ENCODE measurements at places on chromosomes 2 and 18.

- no peak for DNase-seq
Observed at GRCh38 chr2:150997702-150998440, 263.8 kb downstream of the RBM43 start.

DNA sequence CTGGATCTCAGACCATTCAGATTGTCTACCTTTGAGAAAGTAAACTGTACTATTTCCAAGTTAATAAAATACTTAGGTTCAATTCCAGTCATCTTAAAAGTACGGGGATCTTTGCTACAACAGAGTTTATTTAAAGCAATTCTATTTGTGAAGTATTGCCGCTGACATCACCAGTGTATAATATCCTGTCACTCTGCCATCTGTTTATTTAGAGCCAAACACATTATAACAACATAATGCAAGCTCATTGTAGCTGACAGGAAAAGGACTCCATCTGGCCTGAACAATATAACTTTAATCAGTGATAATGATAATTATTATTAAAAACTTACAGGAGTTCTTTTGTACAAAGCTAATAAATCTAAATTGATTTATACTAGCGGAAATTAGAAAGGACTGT lies 786.8 kb downstream of the ERBB4 start:
- DNase-seq = no peak

DNA sequence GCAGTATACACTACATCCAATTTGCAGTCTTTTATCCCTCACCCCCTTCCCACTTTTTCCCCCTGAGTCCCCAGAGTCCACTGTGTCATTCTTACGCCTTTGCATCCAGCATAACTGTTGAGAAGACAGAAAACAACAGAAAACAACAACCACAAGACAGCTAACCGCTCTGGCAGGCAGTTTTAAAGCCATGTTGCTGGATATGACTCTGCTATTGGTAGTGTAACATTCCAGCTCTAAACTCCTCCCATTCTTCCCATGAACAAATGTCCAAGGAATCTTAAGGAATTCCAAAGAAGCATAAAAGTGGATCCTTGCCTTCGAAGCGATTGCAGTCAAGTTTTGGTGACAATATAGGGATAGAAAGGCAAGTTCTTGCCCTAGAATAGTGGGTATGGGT lies 599.1 kb downstream of the NYAP2 start:
- no peak for DNase-seq

DNA sequence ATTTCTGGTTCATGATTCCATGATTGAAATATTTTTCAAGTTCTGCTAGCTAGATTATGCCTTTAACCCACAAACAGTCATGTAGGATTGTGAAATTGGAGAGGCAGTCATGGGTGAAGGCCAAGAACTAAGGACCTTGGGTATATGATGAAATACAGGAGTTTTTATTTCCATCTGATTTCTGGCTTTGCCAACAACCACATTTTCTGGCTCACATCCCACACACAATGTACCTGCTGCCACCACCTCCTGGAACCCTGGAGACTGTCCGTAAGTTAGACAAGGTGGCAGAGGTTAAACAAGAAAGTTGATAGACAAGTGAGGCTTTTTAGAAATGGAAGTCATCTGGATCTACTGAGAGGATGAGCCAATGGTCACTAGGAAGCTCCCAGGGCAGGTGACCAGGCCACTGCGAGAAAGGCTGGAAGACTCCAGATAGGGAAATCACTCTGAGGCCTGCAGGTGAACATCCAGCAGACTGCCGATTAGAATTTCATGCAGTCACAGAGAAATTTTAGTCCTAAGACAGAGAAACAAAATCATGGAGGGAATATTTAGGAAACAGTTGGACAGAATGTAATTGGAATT lies 402.0 kb downstream of the ALK start:
- no peak for DNase-seq

GRCh38 chr18:42514512-42514911 lies 559.5 kb downstream of the PIK3C3 start:
- DNase-seq = no peak

- no peak for DNase-seq
Observed at GRCh38 chr18:74820160-74820780, 222.6 kb downstream of the ZNF407 start.

DNA sequence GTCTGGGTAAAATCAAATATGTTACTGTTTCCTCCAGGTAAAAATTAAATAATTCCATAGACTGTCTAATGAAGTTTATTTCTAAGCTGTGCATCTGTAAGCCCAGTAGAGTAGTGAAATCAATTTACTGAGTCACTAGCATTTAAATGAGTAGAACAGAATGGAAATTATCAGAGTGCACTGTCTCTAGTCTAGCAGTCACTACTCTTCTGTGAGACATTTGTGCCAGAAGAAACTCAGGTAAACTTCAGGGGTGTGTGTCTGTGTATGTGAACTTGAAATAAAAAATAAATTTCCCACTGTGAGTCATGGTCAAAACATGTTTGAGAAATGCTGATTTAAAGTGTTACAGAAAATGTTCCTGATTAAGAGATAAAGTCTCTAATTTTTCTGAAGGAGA lies 146.4 kb downstream of the RIF1 start:
- DNase-seq = no peak
